ENCODE measurements at places on chromosomes 4 and X.

- DNase-seq: no peak
Measured at GRCh38 chrX:144809025-144809424, 438.3 kb upstream of the SPANXN1 start.

GRCh38 chr4:134343081-134343480, 141.5 kb upstream of the PABPC4L start:
- DNase-seq: no peak

- no peak for DNase-seq
Measured at GRCh38 chr4:90234916-90235547, 107.8 kb downstream of the CCSER1 start.

GRCh38 chrX:41442824-41443550, 4.2 kb upstream of the NYX start:
- DNase-seq: no peak

DNA sequence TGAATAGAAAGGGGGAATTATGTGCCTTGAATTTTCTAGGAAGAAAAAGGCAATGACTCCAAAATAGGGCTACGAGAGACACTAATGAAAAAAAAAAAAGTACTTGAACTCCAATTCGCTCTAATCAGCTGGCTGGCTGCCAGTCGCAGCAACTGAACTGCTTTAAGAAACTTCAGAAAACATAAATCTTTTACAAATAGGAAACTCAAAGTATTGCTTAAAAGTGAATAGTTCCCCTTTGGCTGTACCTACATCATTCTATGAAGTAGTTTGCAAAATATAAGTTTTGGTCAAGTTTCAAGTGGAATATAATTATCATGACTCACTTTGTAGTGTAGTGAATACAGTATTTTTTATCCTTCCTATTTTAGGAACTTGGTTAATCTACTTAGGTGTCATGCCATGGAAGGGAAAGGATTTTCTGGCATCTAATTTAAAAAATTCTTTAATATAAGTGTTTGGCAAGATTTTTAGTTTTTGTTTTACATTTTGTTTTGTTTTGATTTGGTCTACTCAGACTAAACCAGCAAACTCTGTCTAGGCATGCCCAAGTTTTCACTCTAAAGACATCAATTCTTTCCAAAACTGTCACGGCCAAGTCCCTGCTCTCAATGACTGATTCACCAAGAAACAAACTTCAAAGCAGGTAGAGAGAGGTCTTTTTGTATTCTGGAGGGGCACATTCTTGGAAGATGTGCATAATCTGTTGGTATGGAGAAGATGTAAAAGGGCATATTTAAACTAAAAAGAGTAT, 382.4 kb upstream of the GALNT7 start:
- DNase-seq: no peak

DNA sequence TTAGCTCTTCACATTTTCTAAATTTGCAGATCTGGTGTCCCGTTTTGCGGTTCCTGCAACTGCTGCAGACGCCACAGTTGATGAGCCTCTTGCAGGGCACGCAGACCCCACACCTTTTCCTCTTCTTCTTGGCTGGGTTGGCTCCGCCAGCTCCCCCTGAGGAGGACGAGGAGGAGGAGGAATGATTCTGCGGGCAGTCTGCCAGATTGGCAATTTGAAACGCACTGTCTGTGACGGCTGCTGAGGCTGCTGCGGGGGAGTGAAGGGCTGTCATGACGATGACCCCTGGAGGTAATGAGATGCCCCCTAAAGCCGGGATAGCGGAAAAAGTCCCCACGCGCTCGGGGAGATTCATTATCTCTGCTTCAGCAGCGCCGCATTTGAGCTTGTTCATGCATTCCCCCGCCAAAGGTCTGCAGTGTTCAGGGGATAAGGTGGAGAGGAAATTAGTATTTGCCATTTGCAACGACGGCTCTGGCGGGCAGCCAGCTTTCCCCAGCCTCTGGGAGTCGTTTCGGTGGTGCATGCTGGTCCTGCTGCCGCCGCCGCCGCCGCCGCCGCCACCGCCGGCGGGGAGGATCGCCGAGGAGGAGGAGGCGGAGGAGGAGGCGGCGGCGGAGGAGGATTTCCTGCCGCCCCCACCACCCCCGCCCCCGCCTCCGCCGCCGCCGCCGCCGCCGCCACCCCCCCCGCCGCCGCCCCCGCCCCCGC, 3.8 kb downstream of the CXXC4 start:
- DNase-seq: peak; percentile 82

GRCh38 chr4:60737858-60738257, 462.3 kb upstream of the ADGRL3 start:
- no peak for DNase-seq

DNA sequence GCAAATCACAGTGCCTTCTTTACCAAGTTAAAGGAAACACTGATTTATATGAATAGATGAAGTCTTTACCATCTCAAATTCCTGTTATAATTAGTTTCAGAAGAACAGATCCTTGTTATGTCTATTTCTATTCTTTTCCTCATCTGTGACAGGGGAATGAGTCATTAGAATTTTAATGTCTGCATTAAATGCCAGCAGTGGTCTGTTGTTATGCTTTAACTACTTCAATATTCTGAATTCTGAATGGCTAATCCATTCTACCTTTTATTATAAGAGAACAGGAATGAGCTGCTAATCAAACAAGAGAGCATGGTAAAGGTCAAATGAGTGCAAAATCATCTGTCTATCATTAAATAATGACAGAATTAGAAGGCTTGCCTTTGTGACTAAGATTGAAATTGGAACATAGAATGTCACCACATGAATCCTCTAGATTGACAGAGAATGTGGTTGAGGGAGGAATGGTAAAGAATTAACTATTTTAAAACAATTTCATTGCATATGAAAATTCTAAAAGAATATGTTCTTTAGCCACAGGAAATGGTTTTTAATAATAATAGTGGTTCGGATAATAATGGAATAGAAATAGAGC, 935.5 kb downstream of the ADGRL3 start:
- no peak for DNase-seq

DNA sequence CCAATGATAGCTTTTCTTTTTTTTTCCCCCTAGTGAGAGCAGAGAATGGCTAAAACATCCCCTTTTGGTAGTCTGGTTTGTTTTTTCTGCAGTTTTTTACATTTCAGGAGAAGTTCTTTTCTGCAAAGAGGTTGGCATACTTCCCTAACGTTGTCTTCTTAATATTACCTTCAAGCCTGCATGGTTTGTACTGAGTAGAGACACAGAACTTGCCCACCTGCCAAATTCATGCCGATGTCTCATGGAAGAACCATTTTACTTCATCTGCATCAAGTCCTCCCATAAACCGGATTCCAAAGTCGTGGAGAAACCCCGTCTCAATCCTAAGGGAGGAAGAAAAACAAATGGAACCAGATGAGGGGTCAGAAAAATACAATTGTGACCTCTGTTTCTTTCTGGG, 89.7 kb downstream of the SHOX start:
- DNase-seq: no peak
